ENCODE measurements at places on chromosomes 5 and 9. TPM values are rescaled to one million over a fixed set of nuclear protein-coding genes. Genes with fewer than 3 reads are reported as not detected.

The TTC33 gene
- 36.2 TPM for total RNA-seq

The TMEM232 gene
- total RNA-seq: 21.1 TPM

The GMCL2 gene
- total RNA-seq: not detected

The POLR3G gene
- 6.1 TPM for total RNA-seq

The NNT gene
- 137 TPM for total RNA-seq

The AMBP gene
- total RNA-seq: 1.7 TPM

The TMC1 gene
- total RNA-seq: 0.89 TPM

The ZNF169 gene
- 9.3 TPM for total RNA-seq

The DRD1 gene
- 2.3 TPM for total RNA-seq

The OBP2B gene
- not detected for total RNA-seq

- H3K36me3 ChIP-seq: no peaks in the 10 kb centered on the region
- H3K4me3 ChIP-seq: no peak overlapping the region
- no peak for DNase-seq
- H3K27ac ChIP-seq: no peak overlapping the region
- no peaks in the 10 kb centered on the region for H3K4me1 ChIP-seq
- no peaks in the 10 kb centered on the region for H3K27me3 ChIP-seq
These were observed 443.5 kb upstream of the CDH6 start for GRCh38 chr5:30749971-30750370.

DNA sequence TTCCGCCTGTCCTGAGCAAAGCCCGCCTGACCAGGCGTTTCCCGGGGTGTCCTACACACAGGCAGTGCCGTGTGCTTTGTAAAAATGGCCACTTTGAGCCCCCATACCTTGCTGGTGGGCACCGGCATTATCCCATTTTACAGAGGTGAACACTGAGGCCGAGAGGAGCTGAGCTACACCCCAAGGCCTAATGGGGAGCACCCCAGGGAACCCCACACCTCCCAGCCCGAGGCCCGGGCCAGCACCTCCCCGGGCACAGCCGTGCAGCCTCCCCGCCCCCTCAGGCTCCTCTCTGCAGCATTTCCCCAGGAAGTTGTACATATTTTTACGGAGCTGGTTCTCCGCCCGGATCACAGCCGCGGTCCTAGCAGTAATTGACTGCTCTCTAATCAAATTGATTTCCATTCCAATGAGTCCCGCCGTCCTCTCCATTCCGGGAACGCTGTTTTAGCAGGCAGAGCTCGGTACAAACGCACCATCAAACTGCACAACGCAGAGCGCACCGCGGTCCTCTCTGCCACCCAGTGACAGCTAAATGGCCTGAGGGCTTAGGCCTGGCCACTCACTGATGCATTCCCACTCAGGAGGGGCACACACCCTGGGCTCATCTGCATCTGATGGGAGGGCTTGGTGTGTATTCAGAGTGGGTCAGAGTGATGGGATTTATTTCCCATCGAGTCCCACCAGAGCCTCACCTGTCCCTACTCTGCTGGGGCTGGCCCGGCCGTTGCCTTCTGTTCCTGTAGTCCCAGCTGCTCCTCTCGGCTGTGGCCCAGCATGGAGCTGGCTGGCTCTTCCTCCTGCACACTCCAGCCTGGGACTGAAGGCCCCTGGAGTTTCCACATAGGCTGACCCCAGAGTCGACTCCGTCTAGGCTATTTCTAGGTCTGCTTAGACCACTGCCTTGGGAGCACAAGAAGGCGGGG lies 36.2 kb upstream of the UBAC1 start:
- no peaks in the 10 kb centered on the region for H3K27me3 ChIP-seq
- no peak overlapping the region for H3K4me3 ChIP-seq
- no peak for DNase-seq
- no peak overlapping the region for H3K27ac ChIP-seq
- H3K36me3 ChIP-seq: peaks cover 5% of the 10 kb centered on the region
- peaks cover 42% of the 10 kb centered on the region for H3K4me1 ChIP-seq

GRCh38 chr5:147234825-147235635 lies at the start of gene STK32A:
TSS of gene STK32A (plus strand) at chr5:147235026. CDS start at chr5:147239635, 4,609 bp downstream.
- H3K36me3 ChIP-seq: no peaks in the 10 kb centered on the region
- H3K4me1 ChIP-seq: no peaks in the 10 kb centered on the region
- H3K27me3 ChIP-seq: peaks cover 2% of the 10 kb centered on the region
- peak within 1 kb of the TSS; percentile 57 for H3K27ac ChIP-seq

- no peaks in the 10 kb centered on the region for H3K27me3 ChIP-seq
- DNase-seq: no peak
- peaks cover 19% of the 10 kb centered on the region for H3K4me1 ChIP-seq
- no peak overlapping the region for H3K27ac ChIP-seq
- H3K4me3 ChIP-seq: no peak overlapping the region
- peaks cover 15% of the 10 kb centered on the region for H3K36me3 ChIP-seq
These were observed 4.3 kb upstream of the MXD3 start for GRCh38 chr5:177316005-177316404.

DNA sequence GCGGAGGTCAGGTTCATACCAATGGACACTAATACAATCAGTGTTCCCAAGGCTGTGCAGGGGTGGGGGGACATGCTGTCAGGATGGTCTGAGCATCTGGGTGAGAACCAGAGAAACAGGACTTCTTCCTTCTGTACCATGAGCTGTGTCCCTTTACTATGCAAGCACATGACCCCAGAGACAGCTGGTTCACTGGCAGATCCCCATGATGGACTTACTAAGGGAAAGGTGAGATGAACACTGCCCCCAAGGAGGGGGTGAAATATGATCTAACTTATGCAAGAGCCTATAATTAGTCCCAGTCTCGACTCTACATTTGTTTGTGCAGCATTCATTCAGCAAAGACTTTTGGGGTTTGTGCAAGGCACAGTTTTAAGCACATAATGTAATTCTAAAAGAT lies 91.4 kb downstream of the LIFR start:
- H3K4me3 ChIP-seq: no peak overlapping the region
- H3K27ac ChIP-seq: no peak overlapping the region
- no peak for DNase-seq

DNA sequence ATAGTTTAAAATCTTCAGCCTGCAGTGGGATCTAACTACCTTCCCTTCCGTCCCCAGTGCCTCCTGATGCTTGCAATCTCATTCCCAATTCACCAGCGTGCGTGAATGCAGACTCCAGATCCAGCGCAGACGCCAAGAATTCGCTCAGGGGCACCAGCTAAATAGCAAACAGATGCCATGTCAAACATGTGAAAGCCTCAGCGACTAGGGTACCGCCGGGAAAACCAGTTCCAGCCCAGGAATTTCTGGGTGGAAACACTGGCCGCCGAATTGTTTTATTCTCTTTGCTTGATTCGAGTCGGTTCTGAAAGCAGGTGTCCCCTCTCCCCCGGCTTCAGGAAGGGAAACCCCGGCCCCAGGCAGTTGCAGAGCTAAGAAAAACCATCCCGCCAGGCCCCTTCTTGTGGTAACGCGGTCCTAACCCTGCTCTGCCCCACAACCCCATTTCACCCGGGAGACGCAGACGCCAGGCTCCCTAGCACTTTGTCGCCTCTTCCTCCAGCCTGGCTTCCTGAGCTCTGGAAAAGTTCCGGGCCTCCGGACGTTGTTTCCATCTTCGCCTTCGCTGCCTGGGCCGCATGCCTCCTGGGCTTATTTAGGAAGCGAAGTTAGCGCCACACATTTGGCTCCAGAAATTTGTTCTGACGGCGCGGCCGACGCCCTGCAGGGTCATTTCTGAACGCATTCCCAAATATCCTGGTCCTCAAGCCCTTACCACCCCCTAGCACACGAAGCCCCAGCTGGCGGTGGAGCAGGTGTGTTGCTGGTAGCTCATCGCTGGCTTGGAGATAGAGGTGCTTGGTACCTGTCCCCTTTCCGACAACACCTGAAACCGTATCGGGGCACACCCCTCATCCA lies 665 bp upstream of the LVRN start:
- H3K4me1 ChIP-seq: peaks cover 23% of the 10 kb centered on the region
- H3K27me3 ChIP-seq: peaks cover 45% of the 10 kb centered on the region
- no peak for DNase-seq
- peak overlapping the region; percentile 26 for H3K4me3 ChIP-seq
- no peak overlapping the region for H3K27ac ChIP-seq

GRCh38 chr5:153350175-153350883 lies 140.1 kb upstream of the GRIA1 start:
- H3K27me3 ChIP-seq: no peaks in the 10 kb centered on the region
- DNase-seq: no peak
- no peaks in the 10 kb centered on the region for H3K36me3 ChIP-seq
- H3K4me3 ChIP-seq: no peak overlapping the region

DNA sequence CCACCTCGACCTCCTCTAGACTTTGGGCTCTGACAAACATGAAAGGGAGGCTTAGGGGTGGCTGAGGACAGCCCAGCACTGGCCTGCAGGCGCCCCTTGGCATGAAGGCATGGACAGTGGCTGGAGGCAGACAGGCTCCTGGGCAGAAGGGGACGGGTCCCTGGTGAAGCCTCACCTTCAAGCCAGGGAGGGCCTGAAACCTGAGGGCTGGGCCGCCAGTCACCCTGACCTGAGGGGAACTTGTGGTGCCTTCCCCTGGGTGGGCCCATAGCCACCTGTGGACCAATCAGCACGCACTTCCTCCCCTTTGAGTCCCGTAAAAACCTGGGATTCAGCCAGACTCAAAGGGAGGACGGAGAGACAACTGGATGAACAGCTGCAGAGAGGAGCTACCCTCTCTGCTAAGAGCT lies 90.4 kb upstream of the PUM3 start:
- H3K4me1 ChIP-seq: no peaks in the 10 kb centered on the region
- H3K4me3 ChIP-seq: no peak overlapping the region
- H3K36me3 ChIP-seq: peaks cover 19% of the 10 kb centered on the region

DNA sequence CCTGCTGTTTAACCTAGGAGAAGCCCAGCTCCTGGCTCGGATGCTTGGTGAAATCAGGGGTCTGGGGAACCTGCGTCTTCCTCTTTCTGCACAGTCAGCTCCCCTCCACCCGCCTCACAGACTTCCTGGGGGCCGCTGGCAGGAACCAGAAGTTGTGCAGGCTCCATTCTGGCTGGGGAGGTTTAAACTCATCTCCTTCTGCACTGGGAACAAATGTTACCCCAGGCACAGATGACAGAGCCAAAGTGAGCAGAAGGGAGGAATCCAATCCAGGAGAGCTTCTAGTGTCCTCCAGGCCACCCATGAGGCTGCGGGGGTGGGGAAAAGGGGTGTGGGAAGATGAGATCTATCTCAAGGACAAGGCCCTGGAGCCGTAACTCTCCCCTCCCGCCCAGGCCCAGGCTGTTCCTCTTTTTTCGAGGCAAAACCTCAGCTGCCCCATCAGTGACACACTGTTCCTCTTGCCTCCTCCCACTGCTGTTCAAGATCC lies 31.2 kb downstream of the KCNMB1 start:
- no peak overlapping the region for H3K27ac ChIP-seq
- H3K4me3 ChIP-seq: no peak overlapping the region
- H3K4me1 ChIP-seq: peaks cover 62% of the 10 kb centered on the region
- DNase-seq: no peak

- peaks cover 13% of the 10 kb centered on the region for H3K4me1 ChIP-seq
- no peaks in the 10 kb centered on the region for H3K27me3 ChIP-seq
- no peak overlapping the region for H3K4me3 ChIP-seq
- peak overlapping the region; percentile 1 for H3K27ac ChIP-seq
- DNase-seq: no peak
These were observed 13.6 kb upstream of the GPX3 start for GRCh38 chr5:151006704-151007334.

GRCh38 chr5:10161778-10162177 lies 87.9 kb downstream of the ATPSCKMT start:
- H3K36me3 ChIP-seq: no peaks in the 10 kb centered on the region
- DNase-seq: no peak
- no peak overlapping the region for H3K4me3 ChIP-seq
- H3K4me1 ChIP-seq: no peaks in the 10 kb centered on the region
- H3K27ac ChIP-seq: no peak overlapping the region
- H3K27me3 ChIP-seq: no peaks in the 10 kb centered on the region

- H3K4me3 ChIP-seq: no peak overlapping the region
- H3K4me1 ChIP-seq: peaks cover 26% of the 10 kb centered on the region
- H3K27ac ChIP-seq: no peak overlapping the region
- peaks cover 12% of the 10 kb centered on the region for H3K36me3 ChIP-seq
These were observed 4.0 kb upstream of the CLIC3 start for GRCh38 chr9:137000177-137000930.

- peak overlapping the region; percentile 48 for H3K4me3 ChIP-seq
- peaks cover 46% of the 10 kb centered on the region for H3K27me3 ChIP-seq
- H3K4me1 ChIP-seq: peaks cover 23% of the 10 kb centered on the region
- DNase-seq: no peak
- no peaks in the 10 kb centered on the region for H3K36me3 ChIP-seq
These were observed 327.4 kb downstream of the SH3GL2 start for GRCh38 chr9:17906176-17906840.

DNA sequence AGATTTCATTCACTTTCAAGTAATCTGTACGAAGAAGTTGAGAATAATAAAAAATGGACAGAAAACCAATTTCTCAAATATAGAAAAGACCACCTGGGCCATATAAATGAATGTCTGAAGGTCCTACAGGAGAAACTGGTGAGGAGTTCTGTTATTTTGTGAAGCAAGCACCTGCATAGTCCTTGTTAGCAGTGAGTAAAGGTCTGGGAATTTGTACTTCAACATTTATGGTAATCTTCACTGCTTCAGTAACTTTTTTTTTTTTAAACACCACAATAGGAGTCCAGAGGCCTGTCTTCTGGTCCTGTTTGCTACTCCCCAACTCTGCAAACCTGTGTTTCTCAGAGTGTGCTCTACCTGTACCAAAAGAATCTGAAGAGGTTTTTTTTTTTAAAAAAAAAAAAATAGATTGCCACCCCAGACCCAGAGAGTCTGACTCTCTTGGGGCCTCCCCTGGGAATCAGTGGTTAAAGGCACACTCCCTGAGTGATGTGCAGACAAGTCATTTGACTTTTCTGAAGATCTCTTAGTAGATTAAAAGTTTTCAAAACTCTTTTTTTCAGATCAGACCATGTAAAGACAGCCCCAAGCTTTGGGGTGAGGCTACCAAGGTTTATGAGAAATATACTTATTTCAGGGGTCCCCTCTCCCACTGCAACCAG lies 55.5 kb downstream of the FAM81B start:
- no peak for DNase-seq
- no peak overlapping the region for H3K27ac ChIP-seq
- H3K4me3 ChIP-seq: no peak overlapping the region
- no peaks in the 10 kb centered on the region for H3K4me1 ChIP-seq
- no peaks in the 10 kb centered on the region for H3K36me3 ChIP-seq

DNA sequence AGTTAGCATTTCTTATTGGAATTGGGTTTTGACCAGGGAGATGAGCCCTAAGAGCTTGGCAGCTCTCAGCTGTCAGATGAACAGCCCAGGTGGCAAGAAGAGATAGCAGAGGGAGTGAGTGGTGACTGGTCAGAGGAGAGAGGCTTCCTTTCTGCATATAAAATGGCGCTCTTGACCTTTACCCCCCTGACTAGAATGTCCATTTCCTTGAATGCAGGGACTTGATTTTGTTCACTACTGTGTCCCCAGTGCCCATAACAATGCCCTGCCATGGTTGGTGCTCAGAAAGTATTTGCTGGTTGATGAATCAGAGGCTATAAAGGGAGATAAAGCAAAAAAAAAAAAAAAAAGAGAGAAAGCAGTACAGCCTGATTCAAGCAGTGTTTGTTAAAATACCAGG lies 7.2 kb downstream of the CHMP5 start:
- H3K27ac ChIP-seq: no peak overlapping the region
- no peak overlapping the region for H3K4me3 ChIP-seq
- no peaks in the 10 kb centered on the region for H3K4me1 ChIP-seq

GRCh38 chr5:178544166-178544834 lies 45.9 kb downstream of the COL23A1 start:
- H3K27ac ChIP-seq: no peak overlapping the region
- no peak overlapping the region for H3K4me3 ChIP-seq
- no peaks in the 10 kb centered on the region for H3K27me3 ChIP-seq
- no peak for DNase-seq

Measured in spinal cord (tissue), 10 donors.